ENCODE measurements at places on chromosomes 1 and 21. TPM values are rescaled to one million over a fixed set of nuclear protein-coding genes. Genes with fewer than 3 reads are reported as not detected.

RAB25 gene
- not detected for total RNA-seq

IL22RA1 gene
- total RNA-seq: not detected

PLEKHG5 gene
- total RNA-seq: 39.0 TPM

C1orf105 gene
- total RNA-seq: not detected

FDPS gene
- total RNA-seq: 487 TPM

Data from thoracic aorta endothelial cell (primary cell).